ENCODE measurements at places on chromosomes 7 and 10.
A peak's percentile ranks its signal among the peaks of the same experiment; 100 is the strongest.

DNA sequence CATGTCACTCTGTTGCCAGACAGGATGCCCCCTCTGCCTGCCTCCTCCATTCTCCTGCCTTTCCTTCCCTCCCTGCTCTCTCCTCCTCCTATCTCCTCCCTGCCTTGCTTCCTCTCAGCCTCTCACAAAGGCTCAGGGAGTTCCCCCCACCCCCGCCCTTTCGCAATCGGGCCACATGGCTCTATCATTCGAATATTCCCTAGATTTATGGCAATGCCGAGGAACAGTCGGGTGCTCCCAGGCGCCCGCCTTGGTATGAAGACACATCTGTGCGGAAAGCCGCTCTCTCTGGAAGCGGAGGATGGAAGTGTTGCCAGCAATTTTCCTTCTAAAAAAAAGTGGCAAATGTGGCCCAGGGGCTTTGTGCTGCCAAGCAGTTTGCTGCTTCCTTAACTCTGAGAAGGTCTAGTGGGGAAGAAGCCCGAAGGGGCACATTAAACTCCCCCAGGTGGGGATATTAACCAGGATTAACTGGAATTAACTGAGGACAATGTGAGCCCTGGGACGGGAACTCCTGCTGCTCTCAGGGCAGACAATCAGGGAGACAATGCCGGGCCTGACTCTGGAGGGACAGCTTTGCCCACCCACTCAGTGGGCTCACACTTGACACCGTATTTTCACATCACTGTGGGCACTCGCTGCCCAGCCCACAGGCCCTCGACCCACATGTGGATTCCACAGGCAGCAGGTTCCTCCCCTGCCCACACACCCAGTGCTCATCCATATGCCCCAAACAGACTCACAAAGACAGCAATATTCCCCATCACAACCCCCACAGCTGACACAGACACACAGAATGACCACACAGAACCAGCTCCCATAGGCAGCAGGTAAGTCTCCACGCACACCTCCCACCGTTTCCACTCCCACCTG lies 88.4 kb upstream of the SMNDC1 start:
- peak; percentile 52 for DNase-seq

DNA sequence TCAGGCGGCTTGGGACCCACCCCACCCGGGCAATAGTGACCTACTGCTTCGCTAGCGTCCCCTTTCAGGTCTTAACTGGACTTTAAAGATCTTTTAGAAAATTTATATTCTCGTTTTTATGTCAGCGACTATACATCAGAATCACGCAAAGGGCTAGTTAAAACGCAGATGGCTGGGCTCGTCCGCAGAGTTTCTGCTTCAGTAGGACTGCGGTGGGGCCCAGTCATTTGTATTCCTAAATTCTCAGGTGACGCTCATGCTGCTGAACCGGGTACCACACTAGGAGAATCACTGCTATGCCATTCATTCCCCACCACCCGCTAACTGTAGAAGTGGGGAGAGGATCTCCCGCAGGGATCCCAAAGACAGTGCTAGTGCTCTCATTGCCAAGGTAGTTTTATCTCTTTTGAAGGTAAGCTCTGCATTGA lies 12.0 kb upstream of the SP8 start:
- no peak for DNase-seq

DNA sequence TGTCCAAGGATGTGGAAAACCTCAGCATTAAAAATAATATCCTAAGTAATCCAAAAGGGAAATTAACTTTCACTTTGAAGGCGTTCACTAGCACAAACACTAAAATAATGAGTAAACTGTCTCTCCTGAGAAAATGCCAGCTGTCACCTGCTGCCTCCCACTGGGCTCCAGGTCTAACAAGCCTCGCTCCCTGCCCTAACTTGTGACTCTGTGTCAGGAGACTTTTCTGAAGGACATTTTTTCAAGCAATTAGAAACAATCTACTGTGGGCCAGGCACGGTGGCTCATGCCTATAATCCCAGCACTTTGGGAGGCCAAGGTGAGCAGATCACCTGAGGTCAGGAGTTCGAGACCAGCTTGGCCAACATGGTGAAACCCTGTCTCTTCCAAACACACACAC lies 72.8 kb upstream of the GLCCI1 start:
- no peak for DNase-seq

- DNase-seq, result peak; percentile 77
These were observed 518 bp downstream of the WAPL start for GRCh38 chr10:86520871-86521677.

GRCh38 chr10:43038783-43039623 lies 37.9 kb upstream of the RET start:
- DNase-seq, result no peak

Data from psoas muscle (tissue), 8 donors.